CD4-positive, alpha-beta T cell treated with Interleukin-15 for 1 hour (primary cell): ENCODE measurements at places on chromosomes 2 and 18.

DNA sequence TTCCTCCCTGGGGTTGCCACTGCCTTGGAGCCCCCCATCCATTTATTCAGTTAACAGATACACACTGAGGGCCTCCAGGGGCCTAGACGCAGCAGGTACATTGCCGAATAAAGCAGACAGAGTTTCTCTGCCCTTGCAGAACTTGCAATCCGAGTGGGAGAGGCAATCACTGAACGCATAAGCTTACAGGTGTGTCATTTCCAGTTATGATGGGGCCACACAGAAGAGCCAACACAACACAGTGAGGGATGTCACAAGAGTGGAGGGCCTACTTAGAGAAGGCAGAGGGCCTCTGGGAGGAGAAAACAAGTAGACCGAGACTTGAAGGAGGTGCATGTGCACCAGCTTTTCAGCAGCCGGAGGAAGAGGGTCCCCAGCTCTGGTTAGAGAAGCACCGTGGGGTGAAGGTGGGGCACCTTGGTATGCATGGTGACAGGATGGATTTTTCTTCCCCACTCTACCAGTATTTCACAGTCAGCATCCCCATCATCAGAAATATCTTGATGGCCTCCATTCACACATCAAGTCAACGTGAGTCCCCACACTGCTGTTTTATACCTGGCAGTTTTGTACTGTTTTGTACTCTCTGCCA is 150.9 kb downstream of the SMAD7 start:
- no peak for DNase-seq

DNA sequence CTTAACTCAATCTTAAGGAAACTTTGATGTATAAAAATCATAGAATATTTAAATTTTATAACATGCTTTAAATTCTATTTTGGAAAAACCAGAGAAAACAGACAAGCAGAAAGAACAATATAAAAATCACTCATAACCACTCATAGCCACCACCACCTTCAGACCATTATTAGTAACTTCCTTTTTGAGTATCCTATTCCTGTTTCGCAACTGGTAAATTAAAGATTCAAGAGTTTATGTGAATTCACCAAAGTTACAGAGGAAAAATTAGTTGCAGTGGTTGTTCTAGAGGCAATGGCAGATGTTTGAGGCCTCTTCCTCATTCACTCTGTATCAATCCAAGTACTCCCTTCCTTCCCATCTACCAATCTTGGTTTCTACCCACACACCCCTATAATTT is 49.3 kb upstream of the PROKR1 start:
- no peak for DNase-seq

- no peak for DNase-seq
Measured at GRCh38 chr18:44830581-44830980, 149.9 kb downstream of the SETBP1 start.

- DNase-seq, result no peak
Measured at GRCh38 chr18:12233378-12233777, 20.8 kb upstream of the CIDEA start.

GRCh38 chr2:74461187-74462053 is 3.2 kb downstream of the WBP1 start:
- no peak for DNase-seq

GRCh38 chr18:68417166-68417799 is 297.6 kb downstream of the TMX3 start:
- DNase-seq, result no peak

DNA sequence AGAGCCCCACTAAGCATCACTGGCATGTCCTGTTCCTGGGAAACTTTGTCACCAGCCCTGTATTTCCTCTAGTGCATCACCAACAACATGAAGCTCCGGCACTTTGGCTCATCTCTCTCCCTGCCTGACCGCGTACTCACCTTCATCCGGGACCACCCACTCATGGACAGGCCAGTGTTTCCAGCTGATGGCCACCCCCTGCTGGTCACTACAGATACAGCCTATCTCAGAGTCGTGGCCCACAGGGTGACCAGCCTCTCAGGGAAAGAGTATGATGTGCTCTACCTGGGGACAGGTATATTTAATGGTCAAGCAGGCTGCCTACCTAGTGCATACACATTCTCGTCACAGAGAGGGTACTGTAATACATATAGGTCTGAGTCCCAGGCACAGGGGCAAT is 21.0 kb downstream of the SEMA4F start:
- no peak for DNase-seq

DNA sequence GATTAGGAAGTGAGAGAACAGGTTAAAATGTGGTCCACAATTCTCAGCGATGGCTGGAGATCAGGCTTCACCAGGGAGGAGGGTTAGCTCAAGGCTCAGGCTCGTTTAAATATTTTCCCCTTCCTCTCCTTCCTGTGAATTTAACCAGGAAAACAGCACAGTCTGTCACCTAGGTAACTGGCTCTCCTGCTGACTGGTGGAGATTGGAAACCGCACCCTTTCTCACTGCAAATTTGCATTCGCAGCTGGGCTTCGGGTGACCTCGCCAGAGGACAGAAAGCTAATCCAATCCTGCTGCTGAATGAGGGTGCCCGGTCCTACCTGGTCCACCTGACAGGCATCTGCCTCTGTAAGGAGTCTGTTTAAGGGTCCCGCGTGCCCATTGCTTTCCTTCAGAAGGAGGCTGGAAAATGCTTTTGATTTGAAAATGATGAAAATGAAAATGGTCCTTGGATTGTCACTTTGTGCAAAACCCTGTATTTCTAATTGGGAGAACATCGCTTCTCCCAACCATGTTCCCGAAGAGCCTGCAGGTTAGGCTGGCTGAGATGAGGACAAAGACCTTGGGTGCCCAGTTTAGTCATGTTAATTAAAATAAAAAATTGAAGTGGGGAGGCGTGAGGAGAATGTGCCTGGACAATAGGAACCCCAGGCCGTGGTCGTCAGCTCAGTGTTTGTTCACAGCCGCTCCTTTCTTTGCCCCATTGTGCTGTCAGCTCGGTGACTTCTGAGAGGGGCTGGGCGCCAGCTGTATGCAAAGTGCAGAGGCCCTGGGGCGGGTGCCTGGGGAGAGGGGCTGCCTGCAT is 43.4 kb upstream of the MTCL1 start:
- no peak for DNase-seq
